ENCODE measurements at places on chromosomes 3 and 15. TPM values are rescaled to one million over a fixed set of nuclear protein-coding genes. Genes with fewer than 3 reads are reported as not detected.

CHRNB4 gene
- total RNA-seq, result not detected

GRCh38 chr3:67593761-67594234 is 60.6 kb downstream of the SUCLG2 start:
- DNase-seq, result no peak

GRCh38 chr15:88073391-88073691 is 183.2 kb downstream of the NTRK3 start:
- DNase-seq, result no peak

MYO5A gene
- 73.1 TPM for total RNA-seq

GRCh38 chr3:111831840-111832239 is 27.2 kb upstream of the PHLDB2 start:
- no peak for DNase-seq

EPHB1 gene
- 0.36 TPM for total RNA-seq

DNA sequence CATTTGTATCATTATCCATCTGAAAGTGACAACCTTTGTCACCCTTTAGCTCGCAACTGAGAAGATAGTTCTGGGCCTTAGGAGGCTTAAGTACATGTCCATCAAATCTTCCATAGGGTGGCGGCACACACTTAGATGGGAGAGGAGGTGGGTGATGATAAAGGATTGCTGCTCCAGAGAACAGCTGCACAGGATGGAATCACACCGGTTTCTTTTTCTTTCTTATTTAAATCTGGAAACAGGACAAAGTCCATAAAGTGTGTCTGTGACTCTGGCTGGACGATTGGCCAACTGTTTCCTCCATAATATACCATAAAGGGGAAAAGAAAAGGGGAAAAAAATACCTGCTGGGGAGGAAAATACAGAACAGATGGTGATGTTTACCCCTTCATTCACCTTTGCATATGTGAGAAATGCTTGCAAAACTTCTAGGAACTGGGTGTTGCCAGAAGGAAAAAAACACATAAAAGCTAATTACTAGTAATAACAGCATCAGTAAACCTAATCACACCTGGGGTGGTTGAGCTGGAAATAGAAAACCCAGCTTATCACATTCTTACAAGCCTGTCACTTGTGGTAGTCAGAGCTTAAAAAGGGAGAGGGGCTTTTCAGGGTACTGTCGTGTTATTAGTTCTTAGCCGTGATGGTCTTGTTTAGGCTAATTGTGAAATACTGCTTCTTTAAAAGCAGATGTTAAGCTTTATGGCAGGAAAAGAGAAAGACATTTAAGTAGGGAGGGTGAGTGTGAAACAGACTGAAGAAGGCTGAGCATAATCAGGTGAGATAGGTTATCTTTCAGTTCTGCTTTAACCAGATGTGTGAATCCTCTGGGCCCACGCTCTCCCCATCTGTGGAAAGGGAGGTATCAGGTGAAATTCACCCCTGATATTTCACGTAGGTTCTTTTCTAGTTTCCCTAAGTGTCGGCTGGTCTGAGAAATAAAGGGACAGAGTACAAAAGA is 16.7 kb downstream of the C2CD4A start:
- no peak for DNase-seq

- no peak for DNase-seq
Observed at GRCh38 chr3:159923336-159923735, 65.3 kb upstream of the IL12A start.

DNA sequence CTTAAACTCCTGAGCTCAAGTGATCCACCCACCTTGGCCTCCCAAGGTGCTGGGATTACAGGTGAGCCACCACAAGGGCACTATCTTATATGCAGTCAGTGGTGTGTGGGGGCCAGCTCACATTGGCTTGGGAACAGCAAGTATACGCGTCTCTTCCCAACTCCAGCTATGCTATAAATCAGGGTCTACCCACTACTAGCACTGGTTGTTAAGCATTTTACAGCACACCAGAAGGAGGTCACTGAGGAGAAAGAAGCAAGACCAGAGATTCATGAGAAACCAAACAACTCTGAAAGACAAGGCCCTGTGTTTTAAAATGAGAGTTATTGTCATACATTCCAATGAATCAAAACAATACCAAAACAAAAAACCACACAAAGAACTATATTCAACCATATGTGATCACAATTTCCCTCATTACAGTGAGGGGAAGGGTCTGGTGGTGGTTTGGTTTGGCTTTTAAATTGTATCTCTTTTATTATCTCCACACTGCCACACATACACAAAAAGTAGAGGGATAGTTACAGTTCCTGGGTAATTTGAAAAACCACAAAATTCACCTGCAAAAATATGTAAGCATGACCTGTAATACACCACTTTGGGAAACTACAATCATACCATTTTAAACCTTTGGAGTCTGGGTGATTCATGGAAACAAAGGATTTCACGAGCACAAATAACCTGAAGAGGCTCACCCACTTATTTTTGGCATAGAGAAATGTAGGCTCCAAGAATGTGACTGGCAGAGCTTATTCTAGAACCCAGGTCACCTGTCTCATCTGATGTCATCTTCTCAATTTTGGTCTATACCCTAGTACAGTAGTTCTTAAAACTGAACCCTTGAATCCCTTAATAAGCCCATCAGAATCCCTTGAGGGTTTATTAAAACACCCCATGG is 5.2 kb downstream of the MAGI1 start:
- no peak for DNase-seq

GRCh38 chr3:23810343-23811184 is 4.8 kb downstream of the UBE2E1 start:
- peak; percentile 95 for DNase-seq

FBLN2 gene
- total RNA-seq, result 54.6 TPM

CD200R1L gene
- not detected for total RNA-seq

DNA sequence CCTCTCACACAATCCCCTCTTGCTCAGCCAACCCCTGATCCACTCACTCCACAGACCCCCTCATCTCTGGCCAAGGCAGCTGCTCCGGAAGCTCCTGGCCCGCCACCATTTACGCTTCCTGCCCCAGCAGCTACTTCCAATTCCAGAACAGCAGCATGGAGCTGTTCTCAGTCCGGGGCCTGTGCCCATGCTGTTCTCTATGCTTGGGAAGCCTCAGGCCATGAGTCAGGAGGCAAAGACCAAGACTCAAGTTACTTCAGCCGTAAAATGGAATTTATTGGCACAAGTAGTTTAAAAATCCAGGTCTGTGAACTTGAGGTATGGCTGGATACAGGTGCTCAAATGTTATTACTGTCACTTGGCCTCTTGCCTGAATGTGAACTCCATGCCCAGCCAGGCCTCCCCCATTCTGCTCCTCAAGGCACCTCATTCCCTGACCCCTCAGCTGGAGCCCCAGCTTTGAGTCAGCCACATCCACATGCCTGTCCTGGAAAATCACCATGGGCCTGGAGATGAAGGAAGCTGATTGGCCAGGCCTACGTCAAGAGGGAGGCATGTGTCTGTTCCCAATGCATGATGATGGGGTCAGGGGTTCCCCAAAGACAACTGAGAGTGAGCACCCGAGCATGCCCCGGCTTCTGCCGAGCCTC is 31.4 kb upstream of the CACNA2D2 start:
- DNase-seq, result no peak

GRCh38 chr3:50345586-50346234 is at the start of gene ZMYND10:
Gene ZMYND10, minus strand, starts transcription at chr3:50345732. Its CDS starts 153 bp downstream, at chr3:50345579.
- peak; percentile 98 for DNase-seq

IQCF5 gene
- not detected for total RNA-seq

SNX22 gene
- total RNA-seq, result 0.29 TPM

- peak; percentile 98 for DNase-seq
Observed at GRCh38 chr3:194577986-194578905, 55.0 kb downstream of the TMEM44 start.

DNA sequence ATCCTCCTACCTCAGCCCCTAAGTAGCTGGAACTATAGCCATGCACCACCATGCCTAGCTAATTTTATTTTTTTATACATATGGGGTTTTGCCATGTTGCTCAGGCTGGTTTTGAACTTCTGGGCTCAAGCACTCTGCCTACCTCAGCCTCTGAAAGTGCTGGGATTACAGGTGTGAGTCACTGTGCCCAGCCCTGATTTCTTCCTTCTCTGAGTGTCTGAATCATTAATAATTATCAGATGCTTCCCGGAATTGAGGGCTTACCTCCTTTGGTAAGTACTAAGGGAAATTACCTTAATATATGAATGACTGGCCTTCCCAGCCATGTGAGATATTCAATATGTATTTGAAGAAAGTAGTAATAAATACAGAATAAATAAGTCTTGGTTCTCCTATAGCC is 7.2 kb downstream of the CLPX start:
- no peak for DNase-seq

- DNase-seq, result no peak
Observed at GRCh38 chr3:122299872-122300460, 25.1 kb upstream of the CSTA start.

DNA sequence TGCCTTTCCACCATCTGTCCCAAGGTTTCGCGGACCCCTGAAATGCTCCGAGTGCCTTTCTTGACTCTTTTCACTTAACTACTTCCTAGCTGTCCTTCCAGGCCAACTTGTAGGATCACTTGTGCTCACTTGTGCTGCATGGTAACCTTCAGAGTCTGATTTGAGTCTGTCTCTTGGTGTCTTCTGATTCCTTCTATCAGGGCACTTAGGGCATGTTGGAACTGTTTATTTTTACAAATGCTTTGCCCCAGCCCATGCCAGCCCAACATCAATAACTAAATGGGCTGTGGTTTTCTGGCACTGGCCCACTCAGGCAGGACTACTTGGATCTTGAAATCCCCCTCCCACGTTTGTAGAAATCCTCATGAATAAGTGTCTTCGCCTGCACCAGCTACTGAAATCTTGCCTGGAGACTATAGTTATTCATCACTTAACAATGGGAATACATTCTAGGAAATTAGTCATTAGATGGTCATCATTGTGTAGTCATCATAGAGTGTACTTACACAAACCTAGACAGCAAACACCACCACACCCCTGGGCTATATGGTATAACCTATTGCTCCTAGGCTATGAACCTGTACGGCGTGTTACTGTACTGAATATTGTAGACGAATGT is 123.1 kb upstream of the STRIT1 start:
- DNase-seq, result peak; percentile 86

Data from osteoblast (primary cell).